GM10248 (cell line): ENCODE measurements at places on chromosomes 13 and 19.
A peak's percentile ranks its signal among the peaks of the same experiment; 100 is the strongest.

- DNase-seq, result no peak
Measured at GRCh38 chr13:73167028-73167820, 108.4 kb downstream of the KLF5 start.

- no peak for DNase-seq
Measured at GRCh38 chr19:17473041-17473440, 2.7 kb downstream of the SLC27A1 start.

DNA sequence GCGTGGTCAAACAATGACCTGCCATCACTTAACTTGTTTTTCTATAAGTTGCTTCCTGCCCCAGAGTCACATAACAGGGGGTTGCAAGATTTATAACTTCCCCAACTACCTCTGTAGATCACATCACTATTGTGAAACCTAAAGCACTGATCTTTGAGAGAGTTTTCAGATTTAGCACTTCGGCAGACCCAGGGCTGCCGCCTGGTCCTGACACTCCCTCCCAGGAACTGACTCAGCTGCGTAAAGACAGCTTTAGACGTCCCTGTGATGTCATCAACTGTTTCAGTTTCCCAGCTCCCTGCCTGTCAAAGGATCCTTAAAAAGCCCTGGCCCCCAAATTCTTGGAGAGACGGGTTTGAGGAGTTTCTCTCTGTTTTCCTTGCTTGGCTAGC, 33.3 kb downstream of the IGFL2 start:
- DNase-seq, result no peak

DNA sequence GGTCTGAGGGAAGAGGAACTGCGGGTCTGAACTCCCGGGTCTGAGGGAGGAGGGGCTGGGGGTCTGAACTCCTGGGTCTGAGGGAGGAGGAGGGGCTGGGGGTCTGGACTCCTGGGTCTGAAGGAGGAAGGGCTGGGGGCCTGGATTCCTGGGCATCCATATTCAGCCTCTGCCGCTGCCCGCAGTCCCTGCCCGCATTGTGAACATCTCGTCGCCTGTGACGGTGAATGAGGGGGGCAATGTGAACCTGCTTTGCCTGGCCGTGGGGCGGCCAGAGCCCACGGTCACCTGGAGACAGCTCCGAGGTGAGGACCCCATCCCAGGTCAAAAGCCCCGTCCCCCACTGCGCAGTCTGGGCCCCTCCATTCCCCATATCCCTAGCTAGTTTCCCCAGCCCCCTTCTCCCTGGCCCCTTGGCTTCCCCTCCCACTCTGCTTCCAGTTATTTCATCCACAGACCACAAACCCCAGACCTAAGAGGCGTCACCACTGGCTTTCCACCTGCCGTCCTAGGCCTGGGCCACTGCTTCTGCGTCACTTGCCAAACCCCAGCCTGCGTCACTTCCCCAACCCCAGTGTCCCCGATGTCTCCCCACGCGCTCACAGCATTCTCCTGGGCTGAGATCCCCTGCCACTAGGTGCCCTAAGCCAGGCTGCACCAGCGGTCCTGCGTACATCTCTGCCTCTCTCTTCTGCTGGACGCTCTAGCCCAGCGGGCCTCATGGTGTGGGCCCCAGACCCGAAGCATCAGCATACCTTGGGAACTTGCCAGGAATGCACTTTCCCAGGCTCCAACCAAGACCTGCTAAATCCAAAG, 13.9 kb downstream of the IGLON5 start:
- DNase-seq, result no peak

DNA sequence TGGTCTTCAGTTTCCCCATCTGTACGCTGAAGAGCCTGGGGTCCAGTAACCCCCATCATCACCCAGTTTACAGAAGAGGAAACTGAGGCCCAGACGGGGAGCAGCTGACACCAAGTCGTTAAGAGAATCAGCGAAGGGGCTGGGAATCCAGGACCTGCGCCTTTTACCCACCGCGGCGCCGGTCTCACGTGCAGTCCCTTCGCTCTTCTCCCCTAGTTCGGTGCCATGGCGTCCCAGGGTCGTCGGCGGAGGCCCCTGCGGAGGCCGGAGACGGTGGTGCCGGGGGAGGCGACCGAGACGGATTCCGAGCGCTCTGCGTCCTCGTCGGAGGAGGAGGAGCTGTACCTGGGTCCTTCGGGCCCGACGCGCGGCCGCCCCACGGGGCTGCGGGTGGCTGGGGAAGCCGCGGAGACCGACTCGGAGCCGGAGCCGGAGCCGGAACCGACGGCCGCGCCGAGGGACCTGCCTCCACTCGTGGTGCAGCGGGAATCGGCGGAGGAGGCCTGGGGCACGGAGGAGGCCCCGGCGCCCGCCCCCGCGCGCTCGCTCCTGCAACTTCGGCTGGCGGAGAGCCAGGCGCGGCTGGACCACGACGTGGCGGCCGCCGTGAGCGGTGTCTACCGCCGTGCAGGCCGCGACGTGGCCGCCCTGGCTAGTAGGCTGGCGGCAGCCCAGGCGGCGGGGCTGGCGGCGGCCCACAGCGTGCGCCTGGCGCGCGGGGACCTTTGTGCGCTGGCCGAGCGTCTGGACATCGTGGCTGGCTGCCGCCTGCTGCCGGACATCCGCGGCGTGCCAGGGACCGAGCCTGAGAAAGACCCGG, 698 bp downstream of the BLOC1S3 start:
- peak; percentile 38 for DNase-seq

GRCh38 chr19:55258476-55258827, 365 bp downstream of the PPP6R1 start:
- peak; percentile 68 for DNase-seq

- DNase-seq, result no peak
Measured at GRCh38 chr13:89966524-89966923, 1381.0 kb upstream of the MIR17HG start.

- DNase-seq, result no peak
Measured at GRCh38 chr19:15934332-15935078, at the start of gene CYP4F11. CYP4F11 (minus strand) TSS chr19:15934529; CDS start chr19:15934408, 121 bp downstream.

DNA sequence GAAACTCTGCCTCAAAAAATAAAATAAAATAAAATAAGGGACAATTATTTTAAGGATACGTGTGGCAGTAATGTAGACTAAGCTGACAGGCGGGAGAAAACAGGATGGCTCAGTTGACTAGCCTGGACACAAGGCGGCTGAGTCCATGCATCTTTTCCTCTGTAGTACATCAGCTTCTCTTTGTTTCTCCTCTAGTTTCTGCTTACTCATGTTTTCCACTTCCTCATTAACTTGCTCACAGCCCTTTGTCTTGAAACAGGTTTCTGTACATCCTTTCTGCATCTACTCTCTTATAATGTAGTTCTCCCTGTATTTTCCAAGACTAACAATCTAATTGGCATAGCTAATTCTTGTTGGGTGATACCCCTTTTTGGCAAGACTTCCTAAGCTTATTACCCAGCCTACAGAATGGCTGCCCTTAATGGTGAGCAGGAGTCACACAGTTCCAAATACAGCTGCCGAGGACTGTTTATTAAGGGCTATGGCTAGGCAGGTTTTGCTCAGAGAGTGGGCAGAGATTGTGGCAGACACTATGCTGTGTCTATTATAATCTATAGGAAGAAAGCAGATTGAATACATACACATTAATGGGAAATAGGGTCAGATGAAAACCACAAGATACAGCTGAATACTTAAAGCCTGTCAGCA, 58.7 kb upstream of the KLF5 start:
- DNase-seq, result peak; percentile 35

DNA sequence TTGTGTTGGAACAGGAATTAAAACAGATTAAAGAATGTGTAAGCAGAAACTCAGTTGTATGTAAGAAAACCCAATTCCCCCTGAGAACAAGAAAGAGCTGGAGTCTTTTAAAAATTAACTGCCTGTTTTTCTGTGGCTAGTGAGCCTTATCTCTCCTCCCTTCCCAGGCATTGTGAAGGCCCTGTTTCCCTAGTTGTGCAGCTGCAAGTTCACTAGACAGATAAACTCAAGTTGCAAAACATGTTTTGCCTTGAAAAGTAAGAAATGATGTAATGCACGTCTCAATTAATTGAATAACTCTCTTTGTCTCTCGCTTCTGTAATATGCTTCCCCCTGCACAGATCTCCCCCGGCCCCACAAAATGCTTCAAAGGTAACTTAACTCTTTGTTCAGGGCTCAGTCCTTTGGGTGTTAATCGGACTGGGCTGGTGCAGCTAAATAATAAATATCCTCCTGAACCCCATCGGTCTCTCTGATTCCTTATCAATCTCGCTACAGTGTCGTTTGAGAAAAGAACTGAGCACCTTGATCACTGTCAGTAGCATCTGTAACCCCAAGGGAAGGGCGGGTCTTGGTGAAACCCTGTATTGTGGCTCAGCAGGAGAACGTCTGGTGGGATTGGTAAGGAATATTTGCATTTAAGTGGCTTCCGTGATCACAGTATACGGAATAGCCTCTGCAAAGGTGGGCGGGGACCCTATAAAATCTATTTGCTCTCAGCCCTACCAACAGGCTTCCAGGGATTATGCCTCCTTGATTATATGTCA, 1.6 kb upstream of the ZNF556 start:
- DNase-seq, result no peak

GRCh38 chr13:45508776-45509175, 44.0 kb downstream of the COG3 start:
- DNase-seq, result no peak

GRCh38 chr19:31675193-31675913, 326.1 kb upstream of the TSHZ3 start:
- no peak for DNase-seq

- DNase-seq, result peak; percentile 65
Measured at GRCh38 chr19:4911786-4912672, 2.7 kb downstream of the UHRF1 start.

DNA sequence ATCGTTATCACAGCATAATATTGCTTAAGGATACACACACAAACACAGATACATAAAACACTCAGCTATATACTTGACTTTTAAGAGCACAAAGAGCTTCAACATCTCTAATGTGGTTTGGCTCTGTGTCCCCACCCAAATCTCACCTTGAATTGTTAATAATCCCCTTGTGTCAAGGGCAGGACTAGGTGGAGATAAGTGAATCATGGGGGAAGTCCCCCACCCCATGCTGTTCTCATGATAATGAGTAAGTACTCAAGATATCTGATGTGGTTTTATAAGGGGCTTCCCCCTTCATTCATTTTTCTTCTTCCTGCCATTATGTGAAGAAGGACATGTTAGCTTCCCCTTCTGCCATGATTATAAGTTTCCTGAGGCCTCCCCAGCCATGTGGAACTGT, 481.4 kb downstream of the PCDH9 start:
- no peak for DNase-seq

DNA sequence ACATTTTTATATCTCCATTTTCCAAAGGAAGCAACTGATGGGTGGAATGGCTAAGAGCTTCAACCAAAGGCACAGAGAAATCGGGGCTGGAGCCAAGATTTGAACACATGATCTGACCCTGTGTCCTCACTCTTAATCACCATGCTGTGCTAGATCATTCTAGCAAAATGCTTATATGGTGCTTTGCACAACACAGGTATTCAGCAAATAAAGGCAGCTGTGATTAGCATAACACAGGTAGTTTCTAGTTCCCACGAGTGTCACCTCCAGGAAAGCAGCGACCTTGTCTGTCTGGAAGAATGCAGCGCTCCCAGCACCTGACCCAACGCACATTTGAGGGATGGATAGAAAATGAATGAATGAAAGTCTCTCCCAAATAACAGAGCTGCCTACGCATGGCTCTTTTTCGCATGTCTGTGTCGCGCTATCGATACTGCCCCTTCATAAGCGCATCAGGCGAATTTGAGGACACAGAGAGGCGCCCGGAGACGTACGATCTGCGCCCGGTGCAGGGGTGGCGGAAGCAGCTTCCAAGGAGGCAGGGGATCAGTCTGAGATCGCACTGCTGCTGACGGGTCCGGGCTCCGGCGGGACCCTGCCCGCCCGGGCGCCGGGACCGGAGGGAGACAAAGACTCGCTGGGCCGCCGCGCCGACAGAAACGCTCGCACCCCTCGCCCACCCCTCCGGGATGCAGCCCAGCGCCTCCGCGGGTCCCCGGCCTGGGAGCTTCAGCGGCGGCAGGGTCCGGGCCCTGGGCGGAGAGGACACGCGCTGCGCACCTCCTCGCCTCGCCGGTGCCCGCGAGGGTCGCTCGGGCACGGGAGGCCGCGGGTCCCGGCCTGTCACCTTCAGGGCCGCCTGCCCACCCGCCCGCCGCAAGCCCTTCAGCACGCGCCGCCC, 609 bp downstream of the EPS15L1 start:
- peak; percentile 50 for DNase-seq

DNA sequence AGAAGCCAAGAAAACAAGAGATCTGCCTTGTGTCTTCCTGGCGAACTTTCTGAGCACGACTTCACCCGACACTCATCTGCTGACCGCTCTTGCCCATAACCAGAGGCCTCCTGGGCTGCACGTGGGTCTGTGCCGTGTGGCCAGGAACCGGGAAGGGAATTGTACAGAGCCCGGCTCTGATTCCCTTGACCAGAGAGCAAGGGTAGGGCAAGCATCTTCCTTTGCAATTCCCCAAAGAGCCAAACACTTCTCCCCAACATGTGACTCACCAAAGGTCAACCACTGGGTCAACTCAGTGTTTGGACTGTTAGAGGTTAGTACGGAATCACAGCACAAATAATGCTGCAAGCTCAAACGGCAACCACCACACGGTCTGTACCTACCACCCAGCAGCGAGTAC, 48.9 kb downstream of the KLF2 start:
- no peak for DNase-seq

DNA sequence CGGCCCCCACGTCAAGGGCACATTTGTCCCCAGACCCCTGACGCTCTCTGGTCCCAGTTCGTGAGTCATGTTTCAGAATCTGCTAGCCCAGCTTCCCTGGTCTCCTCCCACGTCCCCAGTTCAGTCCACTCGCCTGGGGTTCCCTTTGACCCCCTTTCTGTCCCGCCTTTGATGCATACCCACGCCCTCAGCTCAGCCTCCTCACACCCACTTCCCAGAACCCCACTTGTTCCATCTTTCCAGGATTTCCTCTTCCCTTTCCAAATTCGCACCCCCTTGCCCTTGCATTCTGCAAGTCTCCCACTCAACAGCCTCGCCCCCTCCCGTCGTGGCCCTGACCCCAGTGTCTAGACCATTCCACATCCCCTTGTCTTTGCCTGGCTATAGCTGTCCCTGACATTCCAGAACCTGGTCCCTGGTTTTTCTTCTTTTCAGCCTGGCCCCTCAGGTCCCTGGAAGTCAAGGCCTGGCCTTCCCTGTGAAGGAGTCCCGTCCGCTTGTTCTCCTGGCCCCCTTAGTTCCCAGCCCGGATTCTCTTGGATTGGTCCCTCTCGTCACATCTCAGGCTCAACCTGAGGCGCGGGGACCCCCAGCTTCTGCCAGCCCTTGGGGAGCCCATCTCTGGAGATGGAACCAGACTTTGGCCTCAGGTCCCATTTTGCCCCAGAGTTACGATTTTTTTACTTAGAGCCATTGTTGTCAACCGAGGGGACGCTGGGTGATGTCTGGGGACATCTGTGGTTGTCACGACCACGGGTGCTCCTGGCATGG, 1.3 kb downstream of the NCLN start:
- DNase-seq, result no peak
